Fibroblast of villous mesenchyme (primary cell): ENCODE measurements at places on chromosomes 13 and 19. TPM values are rescaled to one million over a fixed set of nuclear protein-coding genes. Genes with fewer than 3 reads are reported as not detected.

SMIM44 gene
- total RNA-seq: not detected in 2 replicates

CCDC70 gene
- total RNA-seq: not detected in 2 replicates

IGSF23 gene
- total RNA-seq: 0.32 and 0.43 TPM in 2 replicates

GTPBP3 gene
- total RNA-seq: 14.2 and 16.1 TPM in 2 replicates

STK11 gene
- total RNA-seq: 90.8 and 94.1 TPM in 2 replicates
